ENCODE measurements at places on chromosomes 11 and 22.

- no peak for DNase-seq
Observed at GRCh38 chr11:96863520-96863919, 473.7 kb downstream of the JRKL start.

DNA sequence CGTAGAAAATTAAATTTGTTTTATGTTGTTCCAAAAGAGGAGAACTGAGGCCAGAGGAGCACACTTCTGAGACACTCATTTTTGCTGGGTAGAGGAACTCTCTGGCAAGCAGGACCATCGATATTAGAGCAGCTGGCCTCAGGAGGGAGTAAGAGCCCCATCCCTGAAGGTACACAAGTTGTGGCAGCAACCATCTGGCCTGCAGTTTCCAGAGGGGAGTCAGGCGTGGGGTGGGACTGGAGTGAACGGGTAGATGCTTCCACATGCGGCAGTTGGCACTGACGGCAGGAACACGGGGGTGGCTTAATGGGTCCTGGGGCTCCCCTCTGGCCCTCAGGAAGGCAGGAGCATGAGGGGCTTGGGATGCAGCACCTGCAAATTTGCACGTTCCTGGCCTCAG is 13.2 kb upstream of the SSTR3 start:
- no peak for DNase-seq

DNA sequence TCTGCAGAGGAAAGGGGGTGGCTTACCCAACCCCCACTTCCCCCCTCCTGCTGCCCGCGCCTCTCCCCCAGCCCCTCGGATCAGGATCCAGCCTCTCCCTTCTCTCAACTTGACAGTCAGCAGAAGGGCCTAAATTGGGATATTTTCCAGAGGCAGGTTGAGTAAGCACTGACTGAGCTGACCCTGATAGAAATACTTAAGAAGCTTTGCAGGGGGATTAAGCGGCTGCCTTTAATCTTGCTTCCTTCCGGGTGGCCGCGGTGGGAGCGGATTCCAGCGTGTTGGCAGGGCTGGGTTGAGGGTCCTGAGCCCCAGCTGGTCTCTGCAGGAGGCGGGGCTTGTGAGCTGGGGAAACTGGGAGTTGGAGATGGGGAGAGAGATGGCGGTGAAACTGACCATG is 445.2 kb downstream of the NTM start:
- DNase-seq = no peak

DNA sequence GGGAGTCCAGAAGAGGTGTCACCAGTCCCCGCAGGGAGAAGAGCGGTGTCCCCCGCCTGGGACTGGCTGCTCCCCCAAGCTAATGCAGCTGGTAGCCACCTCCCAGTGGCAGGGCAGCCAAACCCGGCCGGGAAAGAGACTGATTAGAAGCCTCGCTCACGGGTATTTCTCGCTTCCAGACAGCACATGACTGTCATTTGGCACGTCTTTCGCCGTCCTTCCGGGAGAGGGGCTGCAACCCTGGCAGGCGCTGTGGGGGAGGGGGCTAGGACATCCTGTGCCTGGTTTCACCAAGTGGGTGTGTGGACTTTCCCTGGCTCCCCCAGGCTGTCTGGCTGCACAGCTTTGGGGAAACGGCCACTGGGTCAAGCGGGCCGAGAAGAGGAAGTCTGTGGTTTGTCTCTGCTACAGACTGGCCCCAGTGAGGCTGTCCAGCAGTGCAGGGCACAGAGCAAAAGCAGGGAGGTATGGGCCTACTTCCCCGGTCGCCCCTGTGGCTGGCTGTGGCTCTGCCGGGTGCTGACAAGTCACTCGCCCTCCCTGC is 3.8 kb downstream of the CD81 start:
- no peak for DNase-seq

GRCh38 chr11:92443199-92443598 is 218.6 kb downstream of the FAT3 start:
- DNase-seq = no peak

DNA sequence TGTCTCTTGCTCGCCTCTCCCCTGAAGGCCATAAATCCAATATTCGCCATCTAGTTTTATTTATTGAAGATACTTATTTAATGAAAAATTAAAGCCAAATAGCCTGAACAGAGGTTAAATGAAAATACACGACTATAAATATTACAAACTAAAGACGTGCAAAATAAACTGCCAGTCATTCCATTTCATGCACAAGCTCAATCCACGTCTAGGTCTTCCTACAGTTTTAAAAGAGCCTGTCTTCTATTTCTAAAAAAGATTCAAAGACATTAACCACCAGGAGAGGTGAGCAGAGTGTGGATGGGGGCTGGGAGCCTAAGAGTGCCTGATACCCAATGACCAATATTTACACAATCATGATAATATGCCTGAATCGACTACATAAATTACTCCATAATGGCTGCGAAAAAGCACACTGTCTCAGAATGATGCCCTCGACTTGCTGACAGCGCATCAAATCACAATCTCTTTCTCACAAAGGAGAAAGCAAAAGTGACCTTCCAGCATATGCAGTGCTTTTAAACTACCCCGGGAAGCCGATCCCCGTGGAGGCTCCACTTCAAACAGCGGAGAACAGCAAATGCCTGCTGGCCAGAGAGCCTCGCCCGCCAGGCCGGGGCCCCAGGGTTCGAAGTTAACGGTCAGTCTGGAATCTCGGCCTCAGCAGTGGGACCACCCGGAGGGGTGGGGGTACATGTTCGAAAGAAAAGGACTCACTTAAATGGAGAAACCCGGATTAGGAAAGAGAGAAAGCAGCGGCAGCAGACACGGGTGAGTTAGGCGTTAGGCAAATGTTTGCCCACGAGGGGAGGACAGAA is 1.7 kb downstream of the FCHSD2 start:
- no peak for DNase-seq

- no peak for DNase-seq
Observed at GRCh38 chr11:24521601-24522000, 24.7 kb downstream of the LUZP2 start.

- no peak for DNase-seq
Observed at GRCh38 chr11:110955776-110956175, 243.5 kb upstream of the ARHGAP20 start.

- no peak for DNase-seq
Observed at GRCh38 chr11:88420165-88420791, 82.7 kb upstream of the CTSC start.

GRCh38 chr22:27116312-27117086 is 459.1 kb downstream of the MIAT start:
- DNase-seq = no peak

DNA sequence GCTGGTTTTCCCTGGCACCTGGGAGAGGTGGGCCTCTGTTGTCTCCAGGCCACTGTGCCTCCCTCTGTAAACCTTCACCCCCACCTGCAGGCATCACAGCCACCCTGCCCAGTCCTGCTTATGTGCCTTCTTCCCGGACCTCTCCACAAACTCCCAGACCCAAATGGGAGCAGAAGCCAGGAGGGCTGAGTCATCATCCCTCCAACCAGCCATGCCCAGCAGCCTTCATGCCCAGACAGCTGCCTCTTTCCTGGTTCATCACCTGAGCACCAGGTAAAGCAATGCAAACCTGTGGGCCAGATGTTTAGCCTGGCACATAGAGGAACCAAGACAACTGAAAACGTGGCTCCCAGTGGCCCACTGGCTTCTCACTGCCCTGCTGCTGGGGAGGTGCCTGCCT is 2.1 kb upstream of the TMPRSS4 start:
- no peak for DNase-seq

GRCh38 chr11:47905358-47906059 is 57.4 kb upstream of the NUP160 start:
- no peak for DNase-seq
